Activated CD8-positive, alpha-beta memory T cell treated with anti-CD3 and anti-CD28 coated beads for 36 hours (primary cell): ENCODE measurements at places on chromosomes 6 and 20. TPM values are rescaled to one million over a fixed set of nuclear protein-coding genes. Genes with fewer than 3 reads are reported as not detected.

The ATP6V1G2 gene
- 1.4 TPM for total RNA-seq

The BCAS4 gene
- 23.7 TPM for total RNA-seq

The CGA gene
- not detected for total RNA-seq

The PNPLA1 gene
- not detected for total RNA-seq

The BPIFB4 gene
- total RNA-seq, result not detected

The CDH26 gene
- 1.1 TPM for total RNA-seq

The VGLL2 gene
- total RNA-seq, result not detected

The SLC12A5 gene
- total RNA-seq, result not detected

The PRDM13 gene
- total RNA-seq, result not detected

The DTNBP1 gene
- total RNA-seq, result 15.9 TPM
